Posterior cingulate gyrus (tissue), 11 donors: ENCODE measurements at places on chromosomes 1 and 21.

GRCh38 chr1:241611736-241612135 is 28.4 kb downstream of the CHML start:
- no peak for DNase-seq

- peak; percentile 68 for DNase-seq
Observed at GRCh38 chr1:45018599-45019230, 6.7 kb downstream of the UROD start.

DNA sequence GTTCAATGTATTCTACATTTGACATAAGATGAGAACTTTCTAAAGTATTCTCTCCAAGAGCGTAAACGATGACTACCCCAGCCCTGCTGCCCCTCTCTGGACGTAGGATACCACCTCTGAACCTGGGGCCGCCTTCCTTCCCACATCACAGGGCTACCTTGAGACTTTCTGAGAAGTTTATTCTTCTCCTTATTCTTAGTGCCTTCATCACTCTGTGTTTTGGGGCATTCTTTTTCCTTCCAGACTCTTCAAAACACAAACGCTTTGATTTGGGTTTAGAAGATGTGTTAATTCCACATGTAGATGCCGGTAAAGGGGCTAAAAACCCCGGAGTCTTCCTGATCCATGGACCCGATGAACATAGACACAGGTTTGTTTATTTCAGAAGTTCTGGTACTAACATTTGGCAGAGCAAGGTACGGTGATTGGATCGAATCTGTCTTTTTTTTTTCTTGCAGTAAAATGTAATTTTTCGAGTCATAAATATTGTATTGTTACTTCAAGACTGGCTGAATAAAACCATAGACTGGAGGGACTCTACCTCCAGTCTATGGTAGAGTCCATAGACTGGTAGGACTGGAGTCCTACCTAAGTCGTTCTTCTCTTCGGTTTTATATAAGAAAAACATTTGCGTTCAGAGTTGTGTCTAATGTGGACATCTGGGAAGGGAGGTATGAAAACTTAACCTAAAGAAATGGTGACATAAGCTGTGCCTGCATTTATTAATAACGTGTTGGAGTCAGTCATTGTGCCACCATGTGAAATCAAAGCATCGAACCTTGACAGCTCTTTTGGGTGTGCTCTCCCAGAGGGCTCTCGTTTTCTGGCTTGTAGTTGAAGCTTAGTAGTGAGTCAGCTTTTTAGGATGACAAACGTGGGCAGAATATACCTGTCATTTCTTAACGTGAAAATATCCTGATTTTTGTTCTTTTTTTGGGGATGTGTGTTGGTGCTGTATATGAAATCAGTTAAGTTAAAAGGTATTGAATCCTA is 1.2 kb downstream of the MAN1A2 start:
- DNase-seq: no peak

DNA sequence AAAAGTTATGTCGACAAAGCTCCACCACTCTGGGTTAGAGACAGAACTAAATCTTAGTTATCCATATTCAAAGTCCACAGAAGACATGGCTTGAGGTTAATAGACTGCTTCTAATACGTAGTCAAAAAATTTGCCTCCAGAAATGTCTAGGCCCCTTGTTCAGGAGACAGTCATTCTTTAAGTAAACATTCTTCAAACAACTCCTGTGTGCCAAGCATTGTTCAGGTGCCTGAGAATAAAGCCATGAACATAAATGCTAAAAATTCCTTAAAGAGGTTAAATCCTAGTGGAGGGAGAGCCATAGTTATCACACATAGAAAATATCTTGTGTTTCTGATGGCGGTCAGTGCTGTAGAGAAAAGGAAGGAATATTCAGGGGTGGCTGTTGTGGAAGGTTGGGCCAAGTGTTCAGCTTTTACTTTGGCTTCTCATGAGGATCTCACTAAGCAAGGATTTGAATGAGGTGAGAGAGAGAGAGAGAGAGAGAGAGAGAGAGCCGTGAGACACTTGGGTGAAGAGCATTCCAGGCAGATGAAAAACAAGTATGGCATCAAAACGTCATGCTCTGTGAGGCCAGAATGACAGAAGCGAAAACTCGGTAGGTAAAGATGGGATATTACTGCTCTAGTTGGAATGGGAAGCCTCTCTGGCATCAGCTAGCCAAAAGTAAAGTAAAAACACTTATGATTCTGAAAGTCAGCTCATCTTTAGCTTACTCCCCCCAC is 187.1 kb downstream of the GREM2 start:
- DNase-seq: no peak

DNA sequence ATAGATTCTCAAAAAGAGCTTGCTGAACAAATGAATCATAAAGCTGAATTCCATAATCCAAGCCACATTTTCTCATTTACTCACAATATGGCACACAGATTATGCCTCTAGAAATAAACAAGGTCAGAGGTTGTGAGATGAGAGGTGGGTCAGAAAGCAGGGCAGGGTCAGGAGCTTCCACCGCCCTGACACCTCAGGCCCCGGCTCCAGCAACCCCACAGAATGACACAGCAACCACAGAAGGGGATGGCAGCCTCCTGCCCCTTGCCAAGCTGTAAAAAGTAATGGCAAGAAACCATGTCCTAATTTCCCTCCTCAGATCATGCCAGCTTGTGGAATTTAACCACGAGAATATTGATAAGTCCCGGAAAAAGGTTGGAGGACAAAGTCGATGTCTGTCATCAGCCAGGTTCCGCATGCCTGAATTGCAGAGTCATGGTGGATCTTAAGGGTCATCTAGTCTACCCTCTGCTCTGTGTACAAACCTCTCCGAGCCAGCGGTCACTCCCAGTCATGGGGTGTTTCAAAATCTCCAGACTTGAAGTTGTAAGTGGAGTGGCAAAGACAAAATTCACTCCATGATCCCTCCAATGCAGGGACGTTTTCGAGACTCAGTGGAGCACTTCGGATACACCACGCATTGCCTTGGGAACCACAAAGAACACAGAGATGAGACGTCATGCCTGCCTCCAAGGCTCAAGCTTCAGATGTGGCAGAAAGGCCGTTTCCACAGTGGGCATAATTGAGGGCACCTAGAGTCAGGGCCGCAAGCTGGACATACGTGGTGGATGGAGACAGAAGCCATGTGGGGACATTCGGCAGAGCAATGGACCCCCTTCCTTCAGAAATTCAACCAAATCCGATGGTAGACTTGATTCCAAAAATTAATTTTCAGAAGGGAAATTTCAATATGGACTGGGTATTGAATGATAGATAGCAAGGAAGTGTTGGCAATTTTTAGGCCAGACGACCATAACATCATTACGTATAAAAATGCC is 254.0 kb downstream of the TOMM20 start:
- DNase-seq: no peak

DNA sequence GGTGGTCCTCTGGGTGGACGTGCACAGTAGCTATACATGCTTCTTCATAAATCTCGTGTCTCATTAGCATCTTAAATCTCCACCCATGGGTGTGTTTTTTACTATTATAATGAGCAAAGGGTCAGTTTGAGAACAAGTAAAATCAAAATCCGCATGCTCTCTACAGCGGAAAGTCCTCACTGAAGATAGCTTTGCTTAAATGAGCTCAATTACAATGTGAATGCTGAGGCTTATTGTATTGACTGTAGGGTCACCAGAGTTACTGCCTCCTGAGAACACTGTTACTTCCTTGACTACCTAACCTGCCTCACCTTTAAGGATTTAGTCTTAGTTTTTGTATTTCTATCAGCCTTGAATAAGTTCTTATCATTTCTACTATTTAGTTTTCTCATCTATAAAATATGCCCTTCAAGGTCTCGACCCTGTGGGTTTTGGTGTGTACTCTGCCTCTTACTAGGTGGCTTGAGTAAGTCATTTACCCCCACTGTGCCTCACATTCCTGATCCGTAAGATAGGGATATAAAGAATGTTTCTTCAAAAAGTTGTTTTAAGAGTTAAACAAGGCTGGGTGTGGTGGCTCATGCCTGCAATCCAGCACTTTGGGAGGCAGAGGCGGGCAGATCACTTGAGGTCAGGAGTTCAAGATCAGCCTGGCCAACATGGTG is 7.9 kb downstream of the SLAMF7 start:
- DNase-seq: no peak

- DNase-seq: no peak
Observed at GRCh38 chr1:160522622-160523345, at the start of gene SLAMF6. Gene SLAMF6 (minus strand): TSS chr1:160523255. CDS start chr1:160523192, 63 bp downstream.

DNA sequence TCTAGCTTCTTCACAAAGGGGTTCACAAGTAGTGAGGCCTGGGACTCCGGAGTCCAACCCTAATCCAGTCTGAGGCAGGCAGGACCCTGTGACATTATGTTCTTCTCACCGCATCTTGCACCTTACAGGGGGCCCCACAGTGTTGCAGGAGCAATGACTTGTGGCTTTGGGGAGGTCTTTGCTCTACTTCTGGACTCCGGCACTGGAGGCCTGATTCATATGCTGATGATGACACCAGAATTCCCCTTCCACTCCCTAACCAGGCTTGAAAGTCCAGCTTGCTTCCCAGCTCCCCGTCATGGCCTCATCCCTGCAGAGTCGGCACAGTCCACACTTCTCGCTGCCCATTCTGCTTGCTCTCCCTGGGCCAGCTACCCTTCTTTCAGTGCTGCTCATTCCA is 96.3 kb upstream of the SLC44A3 start:
- no peak for DNase-seq

DNA sequence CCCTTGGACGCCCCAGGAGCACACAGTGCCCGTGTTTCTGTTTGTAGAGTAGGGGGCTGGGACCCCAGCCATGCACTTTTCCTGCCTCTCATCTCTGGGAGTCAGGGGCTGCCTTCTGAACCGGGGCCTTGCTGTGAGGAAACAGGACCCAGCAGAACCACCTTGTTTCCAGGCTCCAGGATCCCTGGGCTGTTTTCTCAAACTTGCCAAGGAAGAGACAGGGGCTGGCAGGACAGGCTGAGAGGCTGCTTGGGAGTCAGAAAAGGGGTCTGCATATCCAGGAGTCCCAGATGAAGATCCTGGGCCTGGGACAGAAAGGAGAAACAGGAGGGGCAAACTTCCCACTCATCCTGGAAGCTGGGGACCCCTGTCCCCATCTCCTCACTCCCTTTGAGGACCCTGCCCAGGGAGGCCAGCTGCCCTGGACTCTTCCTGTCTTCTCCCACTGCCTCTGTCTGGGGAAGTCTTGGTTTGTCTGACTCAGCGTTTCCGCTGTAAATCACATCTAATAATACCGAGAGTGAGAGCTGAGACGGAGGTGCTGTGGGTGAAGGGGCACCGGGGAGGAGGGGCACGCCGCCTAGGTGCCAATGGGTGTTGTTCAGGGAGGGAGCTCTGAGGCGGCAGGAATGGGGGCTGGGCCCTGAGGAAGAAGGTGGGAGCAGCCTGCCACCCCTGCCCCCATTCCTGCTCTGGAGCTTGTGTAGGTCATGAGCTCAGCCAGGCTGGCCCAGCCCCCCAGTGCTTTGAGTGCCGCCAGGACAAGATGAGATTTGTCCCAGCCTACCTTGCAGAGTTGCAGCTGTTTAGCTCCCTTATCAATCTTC is 16.7 kb downstream of the POU3F1 start:
- peak; percentile 72 for DNase-seq

DNA sequence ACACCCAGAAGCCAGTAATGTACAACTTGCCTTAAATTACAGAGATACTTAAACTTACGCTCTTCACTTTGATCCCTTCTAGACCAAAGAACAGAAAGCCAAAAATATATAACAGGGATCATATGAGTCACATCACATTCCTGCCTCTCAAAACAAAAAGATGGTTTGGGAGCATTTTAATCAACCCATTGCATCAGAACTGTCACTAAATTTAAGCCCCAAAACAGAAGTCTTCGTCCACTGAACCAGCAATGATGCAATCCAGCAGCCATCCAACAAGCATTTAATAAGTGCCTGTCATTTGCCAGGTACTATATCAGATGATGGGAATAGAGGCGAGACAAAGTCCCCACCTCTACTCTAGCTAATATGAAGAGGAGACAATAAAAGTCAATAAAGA is 42.7 kb upstream of the GLIS1 start:
- DNase-seq: no peak

DNA sequence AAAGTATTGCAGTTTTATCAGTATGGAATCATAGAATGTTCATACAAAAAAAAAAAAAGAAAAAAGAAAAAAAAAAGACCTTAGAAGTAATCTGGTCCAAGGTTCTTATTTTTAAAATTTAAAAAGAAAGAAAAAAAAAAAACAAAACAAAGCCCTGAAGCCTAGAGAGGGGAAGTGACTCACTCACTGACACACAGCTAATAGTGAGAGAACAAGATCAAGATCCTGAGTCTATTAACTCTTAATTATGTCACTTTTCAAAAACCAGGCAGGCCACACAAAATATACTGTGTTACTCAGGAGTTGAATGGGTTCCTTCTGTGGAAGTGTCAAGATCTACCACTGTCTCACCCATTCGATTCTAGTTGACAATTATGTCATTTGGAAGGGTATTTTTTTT is 433.9 kb upstream of the DAB1 start:
- DNase-seq: no peak

- no peak for DNase-seq
Observed at GRCh38 chr1:19597496-19598309, 46.4 kb upstream of the NBL1 start.

DNA sequence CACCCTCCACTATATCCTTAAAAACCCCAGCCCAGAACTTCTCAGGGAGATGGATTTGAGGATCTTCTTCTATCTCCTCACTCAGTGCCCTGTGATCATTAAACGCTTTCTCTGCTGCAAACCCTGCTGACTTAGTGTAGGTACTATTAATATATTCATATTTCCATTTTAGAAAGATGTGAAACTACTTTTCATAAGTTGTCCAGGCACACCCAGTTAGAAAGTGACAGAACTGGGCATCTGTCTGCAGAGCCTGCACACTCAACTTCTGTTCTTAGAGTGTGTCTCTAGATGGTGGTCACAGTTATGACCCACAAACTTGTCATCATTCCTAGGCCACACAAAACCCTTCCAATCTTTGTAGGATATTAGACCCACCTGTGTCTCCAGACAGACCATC is 55.0 kb downstream of the FCRL5 start:
- DNase-seq: no peak

DNA sequence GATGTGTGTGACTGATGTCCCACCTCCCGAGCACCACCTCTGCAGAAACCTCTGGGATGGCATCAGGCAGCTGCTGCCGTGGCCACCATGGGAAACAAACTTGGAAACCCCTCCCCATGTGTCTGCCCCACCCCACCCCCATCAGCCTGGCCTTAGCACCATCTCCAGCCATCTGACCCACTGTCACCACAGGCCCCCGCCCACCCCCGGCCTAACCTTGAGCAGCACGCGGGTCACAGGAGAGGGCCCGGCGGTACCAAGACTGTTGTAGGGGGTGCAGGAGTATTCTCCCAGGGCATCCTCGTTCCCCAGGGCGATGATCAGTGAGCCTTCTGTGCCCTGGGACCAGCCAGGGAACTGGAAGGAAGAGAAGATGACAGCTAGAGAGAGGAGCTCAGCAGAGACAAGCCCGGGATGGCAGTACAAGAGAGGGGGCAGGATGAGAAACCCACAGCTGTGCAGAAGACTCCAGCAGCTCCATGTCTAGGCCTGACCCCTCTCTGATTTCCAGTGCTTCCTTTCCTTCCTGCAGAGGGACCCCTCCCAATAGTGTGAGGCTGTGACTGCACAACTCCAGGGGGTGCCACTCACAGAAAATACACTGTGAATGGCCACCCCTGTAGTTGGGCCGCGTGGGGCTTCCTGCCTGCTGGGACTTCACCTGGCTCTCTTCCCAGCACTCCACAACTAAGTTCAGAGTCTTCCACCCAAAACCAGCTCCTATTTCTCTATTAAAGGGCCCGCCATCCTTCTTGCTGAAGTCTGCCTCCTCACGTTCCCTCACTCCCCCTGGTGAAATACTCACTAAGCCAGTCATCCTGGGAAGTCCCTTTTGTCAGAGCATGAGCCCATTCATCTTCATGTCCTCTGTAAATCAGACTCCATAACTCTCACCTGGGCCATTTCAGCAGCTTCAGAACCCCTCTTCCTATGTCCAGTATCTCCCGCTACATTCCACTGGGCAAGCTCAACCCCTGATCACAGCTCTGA is 7.3 kb upstream of the TAGLN2 start:
- no peak for DNase-seq

GRCh38 chr1:41474490-41475271 is 9.8 kb downstream of the EDN2 start:
- no peak for DNase-seq
